ENCODE measurements at places on chromosomes 1 and 21.

- peak; percentile 61 for DNase-seq
Observed at GRCh38 chr1:68116643-68117235, 66.3 kb upstream of the DIRAS3 start.

GRCh38 chr1:240455228-240455821 lies 156.6 kb downstream of the GREM2 start:
- DNase-seq, result no peak

- no peak for DNase-seq
Observed at GRCh38 chr1:54885237-54885679, 1.7 kb downstream of the DHCR24 start.

GRCh38 chr21:21971384-21971783 lies 973.2 kb downstream of the NCAM2 start:
- DNase-seq, result no peak

Data from activated naive CD4-positive, alpha-beta T cell treated with anti-CD3 and anti-CD28 coated beads, Interleukin-2, amount 10 ng/mL, durations not matched to agents 7 days and 5 days (primary cell).